Endodermal cell (in vitro differentiated cells): ENCODE measurements at places on chromosomes 7 and 10. TPM values are rescaled to one million over a fixed set of nuclear protein-coding genes. Genes with fewer than 3 reads are reported as not detected.

DNA sequence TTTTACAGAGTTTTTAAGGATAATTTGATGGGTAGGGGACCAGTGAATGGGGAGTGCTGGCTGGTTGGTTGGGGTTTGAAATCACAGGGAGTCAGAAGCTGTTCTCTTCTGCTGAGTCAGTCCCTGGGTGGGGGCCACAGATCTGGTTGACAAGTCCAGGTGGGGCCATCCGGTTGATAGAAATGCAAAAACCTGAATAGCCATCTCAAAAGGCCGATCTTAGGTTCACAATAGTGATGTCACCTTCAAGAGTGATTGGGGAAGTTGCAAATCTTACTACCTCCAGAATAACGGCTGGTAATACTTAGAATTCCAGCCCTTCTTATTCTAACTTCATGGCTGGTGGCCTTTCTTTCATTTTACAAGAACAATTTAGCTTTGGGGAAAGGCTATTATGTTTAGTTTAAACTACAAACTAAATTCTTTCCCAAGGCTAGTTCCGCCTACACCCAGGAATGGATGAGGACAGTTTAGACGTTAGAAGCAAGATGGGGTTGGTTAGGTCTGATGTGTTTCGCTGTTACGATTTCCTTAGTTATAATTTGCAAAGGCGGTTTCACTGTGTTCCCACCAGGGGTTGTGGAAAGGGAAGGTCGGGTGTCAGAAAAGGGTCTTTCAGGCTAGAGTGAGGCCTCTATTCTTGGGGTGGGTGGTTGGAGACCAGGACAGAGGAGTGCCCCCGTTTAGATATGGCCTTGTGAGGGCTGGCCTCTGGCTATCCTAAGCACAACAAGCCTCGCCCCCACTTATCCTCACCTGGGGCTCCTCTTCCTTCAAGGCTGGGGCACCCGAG, 27.4 kb downstream of the IFT22 start:
- peak; percentile 95 for DNase-seq

GRCh38 chr7:131329176-131329570, 1.5 kb downstream of the MKLN1 start:
- peak; percentile 48 for DNase-seq

DNA sequence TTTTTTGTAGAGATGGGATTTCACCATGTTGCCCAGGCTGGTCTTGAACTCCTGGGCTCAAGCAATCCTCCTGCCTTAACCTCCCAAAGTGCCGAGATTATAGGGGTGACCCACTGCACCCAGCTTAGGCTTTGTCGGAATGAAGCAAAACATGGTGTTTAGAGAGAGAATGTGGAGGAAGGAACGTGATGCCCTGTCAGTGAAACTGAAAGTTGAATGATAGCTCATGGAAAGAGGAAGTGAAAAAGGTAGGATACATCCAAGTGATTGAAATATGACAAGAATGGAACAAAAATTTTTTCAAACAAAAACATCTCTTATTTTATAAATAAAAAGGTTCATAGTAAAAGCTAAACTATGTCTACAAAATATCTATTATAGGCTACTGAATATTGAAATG, 5.9 kb downstream of the AKAP9 start:
- no peak for DNase-seq

- no peak for DNase-seq
Measured at GRCh38 chr7:138727336-138728099, 26.4 kb upstream of the SVOPL start.

DNA sequence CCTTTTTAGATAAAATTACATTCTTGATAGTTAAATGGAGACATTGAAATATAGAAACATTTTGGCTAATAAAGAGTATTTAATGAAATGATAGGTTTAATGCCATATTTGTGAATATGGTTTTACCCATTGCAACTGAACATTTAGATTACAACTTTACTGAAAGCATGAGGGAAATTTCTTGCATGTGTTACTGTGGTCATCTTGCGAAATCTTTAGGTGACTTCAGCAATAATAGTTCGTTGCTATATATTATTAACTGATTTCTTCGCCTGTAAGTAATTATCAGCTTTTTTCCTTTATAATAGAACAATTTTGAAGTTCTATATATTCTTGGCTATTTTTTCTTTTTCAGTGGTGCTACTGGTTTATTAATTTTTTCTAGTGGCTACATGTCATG, 83.2 kb downstream of the MLLT10 start:
- no peak for DNase-seq

ANKRD30A gene
- total RNA-seq, result not detected in 2 replicates

PSAP gene
- total RNA-seq, result 521 to 549 TPM (median 528 TPM) in 3 replicates

TMEM209 gene
- total RNA-seq, result 28.0 and 30.9 TPM in 2 replicates

STK17A gene
- total RNA-seq, result 14.3 and 15.6 TPM in 2 replicates
